ENCODE measurements at places on chromosomes 6 and 20. TPM values are rescaled to one million over a fixed set of nuclear protein-coding genes. Genes with fewer than 3 reads are reported as not detected.

RIPPLY2 gene
- total RNA-seq, result not detected

GNMT gene
- not detected for total RNA-seq

PREX1 gene
- total RNA-seq, result 9.4 TPM

CSE1L gene
- total RNA-seq, result 136 TPM

MPC1 gene
- total RNA-seq, result 21.2 TPM

PHACTR1 gene
- total RNA-seq, result 0.98 TPM

TCP11 gene
- total RNA-seq, result not detected

FAXC gene
- 7.2 TPM for total RNA-seq

SLC4A11 gene
- total RNA-seq, result 5.1 TPM

PAQR8 gene
- 8.2 TPM for total RNA-seq

RAET1L gene
- total RNA-seq, result 3.1 TPM

TMEM244 gene
- not detected for total RNA-seq

SASH1 gene
- 10.6 TPM for total RNA-seq

TSBP1 gene
- not detected for total RNA-seq

BTN1A1 gene
- total RNA-seq, result not detected

PLAGL1 gene
- 22.1 TPM for total RNA-seq

RNF39 gene
- not detected for total RNA-seq

SLC23A2 gene
- total RNA-seq, result 9.3 TPM

EDN3 gene
- total RNA-seq, result not detected

BTBD3 gene
- total RNA-seq, result 35.1 TPM

MUC22 gene
- total RNA-seq, result 0.06 TPM

SFTA2 gene
- total RNA-seq, result 8.7 TPM

FOXP4 gene
- total RNA-seq, result 10.2 TPM

TCF15 gene
- total RNA-seq, result 2.6 TPM

OR2H2 gene
- not detected for total RNA-seq

PCK1 gene
- total RNA-seq, result not detected

C2 gene
- total RNA-seq, result not detected

GABRR1 gene
- total RNA-seq, result not detected

MTFR2 gene
- total RNA-seq, result 18.6 TPM

PPP1R16B gene
- total RNA-seq, result not detected

SIRPG gene
- total RNA-seq, result not detected

SLC22A7 gene
- not detected for total RNA-seq

IL20RA gene
- total RNA-seq, result 0.22 TPM

CEBPB gene
- 24.9 TPM for total RNA-seq

SLCO4A1 gene
- 48.3 TPM for total RNA-seq

MACROD2 gene
- 0.51 TPM for total RNA-seq

ARMH2 gene
- total RNA-seq, result not detected

FKBP1A gene
- total RNA-seq, result 129 TPM

SHLD1 gene
- 1.3 TPM for total RNA-seq

DUSP15 gene
- total RNA-seq, result not detected

PAK5 gene
- not detected for total RNA-seq

MDFI gene
- total RNA-seq, result 48.5 TPM

GHRH gene
- not detected for total RNA-seq

EPHA7 gene
- 1.0 TPM for total RNA-seq

BMP5 gene
- not detected for total RNA-seq

XKR7 gene
- total RNA-seq, result 0.17 TPM
